ENCODE measurements at places on chromosomes 16 and 17.

- DNase-seq = no peak
These were observed 18.4 kb downstream of the ADCY9 start for GRCh38 chr16:4097826-4098240.

DNA sequence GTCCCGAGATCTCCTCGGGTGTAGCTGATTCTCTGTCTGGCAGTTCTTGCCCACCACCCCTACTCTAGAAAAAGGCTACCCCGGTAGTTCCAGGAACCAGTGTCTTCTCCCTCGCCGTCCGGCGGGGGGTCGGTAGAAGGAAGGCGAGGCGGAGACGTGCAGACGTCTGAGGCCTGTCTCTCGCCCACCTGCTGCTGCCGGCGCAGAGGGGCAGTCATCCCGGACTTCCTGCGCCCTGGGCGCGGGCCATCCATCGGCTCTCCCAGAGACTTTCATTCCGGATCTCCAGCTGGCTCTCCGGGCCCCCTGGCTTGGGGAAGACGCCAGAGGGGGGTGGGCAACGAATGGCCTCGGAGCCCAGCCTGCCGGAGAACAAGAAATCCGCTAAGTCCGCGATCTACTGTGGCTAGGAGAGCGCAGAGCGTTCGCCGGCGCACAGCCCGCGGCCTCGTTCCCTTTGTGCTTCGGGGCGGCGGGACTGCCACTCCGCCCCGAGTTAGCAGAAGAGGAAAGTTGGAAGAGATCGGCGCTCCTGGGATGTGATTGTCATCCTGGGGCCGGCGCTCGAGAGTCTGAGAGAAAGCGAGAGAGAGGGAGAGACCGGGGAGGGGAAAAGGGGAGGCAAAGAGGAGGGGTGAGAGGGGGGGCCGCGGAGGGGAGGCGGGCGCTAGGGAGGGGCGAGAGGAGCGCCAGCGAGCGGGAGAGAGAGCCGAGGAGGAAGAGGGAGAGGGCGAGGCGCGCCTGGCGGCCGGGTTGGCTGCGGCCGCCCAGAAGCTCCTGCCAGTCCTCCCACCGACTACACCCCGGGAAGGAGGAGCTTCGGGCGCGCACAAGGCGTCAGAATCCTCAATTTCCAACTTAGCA is at the start of gene IRX5:
Gene IRX5, plus strand, starts transcription at position 861 of the 864 bp plus-strand sequence. CDS start 334 bp downstream, outside the sequence.
- peak; percentile 18 for DNase-seq

GRCh38 chr16:61596655-61597054 is 439.6 kb downstream of the CDH8 start:
- no peak for DNase-seq

- DNase-seq = no peak
These were observed 11.2 kb upstream of the KIFC3 start for GRCh38 chr16:57813466-57813865.

GRCh38 chr17:63939884-63940283 is 7.8 kb upstream of the CD79B start:
- no peak for DNase-seq

GRCh38 chr17:83127431-83128160 is 48.2 kb downstream of the METRNL start:
- no peak for DNase-seq

All from CD4-positive, alpha-beta T cell treated with Interleukin-4 for 4 hours (primary cell).